ENCODE measurements at places on chromosomes 3 and 15.

DNA sequence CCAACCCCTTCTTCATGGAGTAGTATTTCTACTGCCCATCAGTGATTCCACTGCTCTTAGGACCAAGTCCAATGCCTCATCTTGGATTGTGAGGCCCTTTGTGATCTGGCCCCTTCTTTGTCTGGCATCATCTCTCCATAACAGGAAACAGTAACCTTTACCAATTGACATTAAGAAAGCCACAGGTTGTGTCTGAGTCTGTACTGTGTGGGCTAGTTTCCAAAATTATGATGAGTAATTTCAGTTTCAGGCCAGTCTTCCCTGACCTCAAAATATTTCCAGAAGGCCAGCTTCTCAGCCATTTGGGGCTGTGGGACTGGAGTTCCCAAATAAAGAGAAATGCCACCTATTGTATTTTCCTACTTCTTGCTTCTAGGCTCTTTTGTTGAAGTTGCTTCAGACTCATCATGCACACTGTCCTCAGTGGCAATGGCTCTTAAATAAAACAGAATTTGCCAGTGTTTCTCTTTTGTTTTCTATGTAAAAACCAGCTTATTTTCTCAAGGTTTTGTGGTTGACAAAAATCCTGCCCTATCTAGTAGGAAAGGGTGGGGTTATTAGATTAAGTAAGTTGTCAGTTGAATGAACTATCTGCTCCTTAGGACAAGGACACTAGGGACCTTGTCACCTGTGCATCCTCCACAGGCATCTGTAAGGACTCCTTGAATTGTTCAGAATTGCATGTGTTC lies 47.0 kb upstream of the ACKR4 start:
- no peak for DNase-seq

GRCh38 chr3:194082743-194083636 lies 53.0 kb upstream of the HES1 start:
- no peak for DNase-seq

GRCh38 chr15:28118531-28118930 lies 19.4 kb upstream of the OCA2 start:
- DNase-seq: no peak

DNA sequence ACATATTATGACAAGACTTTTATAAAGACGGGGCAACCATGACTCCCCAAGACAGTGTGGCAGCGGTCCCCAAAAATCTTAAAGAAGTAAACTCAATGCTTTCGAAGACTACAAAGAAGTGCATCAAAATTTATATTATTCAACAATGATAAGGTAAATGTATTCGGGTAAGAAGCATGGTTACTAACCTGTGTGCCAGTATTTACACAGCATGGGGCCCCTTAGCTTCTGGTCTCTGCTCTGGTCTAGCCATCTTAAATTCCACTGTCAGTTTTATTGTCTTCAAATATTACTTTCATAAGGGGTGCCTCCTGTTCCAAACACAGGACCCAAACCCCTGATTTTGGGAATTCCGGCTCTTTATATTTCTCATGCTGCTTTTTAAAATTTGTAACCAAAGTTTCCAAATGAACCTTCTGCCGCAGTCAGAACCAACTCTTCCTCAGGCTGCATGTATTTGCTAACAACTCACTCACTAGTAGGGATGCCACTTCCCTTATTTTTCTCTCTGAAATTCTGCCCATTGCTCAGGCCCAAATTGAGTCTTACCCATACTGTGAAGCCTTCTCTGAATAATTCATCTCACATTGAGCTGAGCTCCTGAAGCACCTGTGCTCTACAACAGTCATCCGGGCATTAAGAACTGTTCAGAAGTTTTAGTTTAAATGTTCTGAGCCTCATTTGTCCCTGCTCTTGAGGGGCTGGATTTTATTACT lies 1.2 kb downstream of the TTC23 start:
- no peak for DNase-seq

- no peak for DNase-seq
Observed at GRCh38 chr3:62669161-62669560, 206.1 kb downstream of the CADPS start.

GRCh38 chr3:116453666-116454346 lies 8.5 kb upstream of the LSAMP start:
- no peak for DNase-seq

GRCh38 chr3:185733980-185734724 lies 90.7 kb downstream of the IGF2BP2 start:
- DNase-seq: peak; percentile 71

DNA sequence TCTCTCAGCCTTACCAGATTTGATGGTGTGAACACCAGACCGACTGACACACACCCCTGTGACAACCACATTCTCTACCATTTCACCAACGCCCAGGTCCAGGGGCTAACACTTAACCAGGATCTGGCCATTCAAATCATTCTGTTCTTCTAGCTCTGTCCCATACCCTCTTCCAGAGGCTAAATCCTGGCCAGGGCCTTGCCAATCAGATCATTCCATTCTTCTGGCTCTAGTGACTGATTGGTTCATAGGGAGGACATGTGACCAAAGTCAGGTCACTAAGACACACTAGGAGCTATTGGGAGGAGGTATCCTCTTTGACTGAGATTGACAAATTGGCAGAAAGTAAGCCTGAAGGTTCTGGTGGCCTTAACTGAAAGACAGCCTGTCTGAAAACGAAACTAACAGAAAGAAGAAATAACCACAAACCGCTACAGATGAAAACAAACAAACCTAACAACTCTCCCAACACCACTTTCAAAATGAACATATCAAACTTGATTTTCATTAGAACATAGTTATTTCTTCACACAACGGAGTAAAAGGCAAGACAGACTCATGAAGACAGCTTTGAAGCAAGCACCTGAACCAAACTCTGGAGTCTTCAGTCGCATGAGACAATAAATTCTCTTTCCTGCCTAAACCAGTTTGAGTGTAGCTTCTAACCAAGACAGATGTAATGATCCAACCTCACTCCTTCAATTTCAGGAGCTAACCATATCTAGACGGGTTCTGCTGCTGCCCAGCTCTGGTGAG lies 68.5 kb downstream of the TRANK1 start:
- no peak for DNase-seq

DNA sequence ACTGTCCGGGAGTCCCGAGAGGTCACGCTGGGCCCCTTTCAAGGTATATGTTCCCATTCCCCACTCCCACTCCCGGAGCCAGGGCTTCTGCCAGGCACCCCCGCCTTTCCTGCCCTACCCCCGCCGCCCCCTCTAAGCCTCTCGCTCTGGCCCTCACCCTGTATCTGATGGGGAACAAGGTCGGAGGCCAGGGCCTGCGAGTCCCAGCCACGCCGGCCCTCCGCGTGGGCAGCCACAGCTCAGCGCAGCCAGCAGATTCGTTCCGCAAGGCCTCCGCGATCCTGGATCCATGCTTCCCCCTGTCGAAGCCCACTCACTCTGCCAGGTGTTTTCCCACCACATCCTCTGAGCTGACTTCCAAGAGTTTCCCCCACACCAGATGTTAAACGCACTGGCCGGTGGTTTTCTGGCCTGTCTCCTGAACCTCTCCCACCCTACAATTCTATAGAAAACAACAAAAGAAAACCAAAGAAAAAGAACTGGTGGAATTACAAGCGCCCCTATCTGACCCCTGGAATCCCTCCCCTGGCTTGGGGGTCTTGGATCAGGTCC lies 303.7 kb downstream of the NTRK3 start:
- no peak for DNase-seq

- no peak for DNase-seq
Observed at GRCh38 chr15:95215017-95215416, 983.7 kb downstream of the MCTP2 start.

DNA sequence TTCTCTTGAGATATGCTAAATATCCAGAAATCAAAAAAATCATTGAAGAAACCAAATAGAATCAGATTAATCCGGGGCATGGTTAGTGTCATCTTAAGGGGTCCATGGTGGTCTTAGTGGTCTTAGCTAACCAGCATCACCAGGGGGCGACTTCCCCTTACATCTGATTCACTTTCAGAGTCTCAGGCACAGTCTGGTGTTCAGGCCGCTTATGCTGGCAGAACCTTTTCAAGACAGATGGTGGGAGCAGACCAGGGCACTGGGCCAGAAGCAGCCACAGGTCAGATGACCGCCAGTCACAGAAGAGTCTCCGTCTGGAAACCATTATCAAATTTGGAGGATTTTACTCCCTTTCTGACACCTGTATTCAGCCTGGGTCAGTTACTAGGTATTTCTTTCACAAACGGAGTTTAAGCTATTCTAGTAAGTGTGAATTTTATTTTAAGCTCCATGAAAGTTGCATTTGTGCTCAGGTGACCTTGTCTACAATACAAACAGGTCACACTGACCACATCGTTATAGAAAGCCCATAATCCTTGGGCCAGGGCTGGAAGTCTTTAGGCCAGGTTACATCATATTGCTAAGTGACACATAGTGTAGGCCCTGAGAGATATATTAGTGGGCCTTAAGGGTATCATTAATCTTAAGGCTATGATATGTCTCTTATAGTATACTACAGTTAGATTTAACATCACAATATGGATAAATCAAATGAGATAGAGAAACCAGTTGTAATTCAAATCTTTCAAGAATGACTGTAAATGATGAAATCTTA lies 365.5 kb downstream of the GBE1 start:
- DNase-seq: no peak

DNA sequence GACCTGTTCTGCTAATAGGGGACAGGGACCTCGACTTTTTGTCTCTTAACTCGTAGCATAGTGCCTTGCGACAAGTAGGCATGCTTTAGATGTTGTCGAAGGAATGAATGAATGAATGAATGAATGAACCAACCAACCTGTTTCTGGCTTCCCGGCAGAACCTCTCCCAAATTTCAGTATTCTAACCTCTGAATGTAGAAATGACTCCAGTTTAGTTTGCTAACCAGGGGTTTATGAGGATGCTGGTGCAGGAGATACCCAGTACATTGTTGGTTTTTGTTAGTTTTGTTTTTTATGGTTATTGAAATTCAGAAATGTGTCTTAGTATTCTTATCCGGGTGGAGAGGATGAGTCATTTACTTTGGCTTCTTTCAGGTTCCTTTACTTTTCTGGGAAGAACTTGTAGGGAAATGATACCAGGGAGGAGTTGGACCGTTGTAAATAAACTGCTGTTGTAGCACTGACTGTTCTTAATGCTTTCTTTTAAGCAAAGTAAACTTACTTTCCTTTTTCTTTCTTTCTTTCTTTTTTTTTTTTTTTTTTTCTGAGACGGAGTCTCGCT lies 29.6 kb upstream of the EHHADH start:
- DNase-seq: no peak

DNA sequence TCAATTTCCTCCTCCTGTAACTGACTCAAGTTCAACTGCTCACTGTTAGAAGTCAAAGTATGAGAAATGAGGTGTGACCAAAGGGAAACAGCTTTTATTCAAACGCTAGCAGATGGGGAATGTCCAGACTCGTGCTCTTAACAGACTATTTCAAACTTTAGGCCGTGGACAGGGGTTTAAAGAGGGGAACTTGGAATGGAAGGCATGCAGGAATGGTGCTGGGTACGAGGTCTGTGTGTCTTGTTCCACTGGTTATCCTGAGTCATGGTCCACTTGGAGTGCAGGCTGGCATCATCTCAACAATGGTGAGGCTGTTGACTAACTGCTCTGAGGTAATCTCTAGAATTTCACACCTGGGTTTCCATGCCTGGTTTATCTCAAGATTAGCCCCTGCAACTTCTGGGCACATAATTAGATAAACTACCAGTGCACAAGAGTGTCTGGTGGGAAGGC lies 22.9 kb upstream of the DNAAF4 start:
- DNase-seq: peak; percentile 37

- peak; percentile 21 for DNase-seq
Observed at GRCh38 chr3:184040010-184040409, 8.5 kb downstream of the HTR3D start.

GRCh38 chr3:49171119-49171774 lies at the start of gene KLHDC8B:
TSS of gene KLHDC8B (plus strand) at chr3:49171598. CDS start at chr3:49172770, 1,172 bp downstream.
- no peak for DNase-seq

- no peak for DNase-seq
Observed at GRCh38 chr3:98811048-98811447, 47.9 kb downstream of the ST3GAL6 start.

DNA sequence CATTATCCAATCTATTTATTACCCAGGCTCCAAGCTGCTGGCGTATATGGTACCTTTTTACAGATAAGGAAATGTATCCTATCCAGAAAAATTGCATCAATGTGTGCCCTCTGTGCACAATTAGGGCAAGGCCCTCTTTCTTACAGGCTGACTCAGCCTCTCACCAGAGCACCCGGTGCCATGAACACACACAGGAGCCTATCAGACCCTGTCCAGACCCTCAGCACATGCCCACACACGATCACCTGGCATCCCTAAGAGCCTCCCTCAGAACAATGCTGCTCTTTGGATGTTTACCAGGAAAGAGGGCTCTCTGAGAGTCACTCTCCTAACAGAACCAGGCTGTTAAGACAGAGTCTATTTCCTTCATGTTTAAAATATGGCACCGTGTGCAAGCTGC lies 460.0 kb upstream of the TBL1XR1 start:
- DNase-seq: no peak

GRCh38 chr3:141797819-141798447 lies 34.7 kb downstream of the GRK7 start:
- no peak for DNase-seq

GRCh38 chr3:141360888-141361598 lies 7.3 kb upstream of the ZBTB38 start:
- peak; percentile 57 for DNase-seq

- DNase-seq: no peak
Observed at GRCh38 chr3:72385167-72385566, 463.1 kb downstream of the SHQ1 start.

DNA sequence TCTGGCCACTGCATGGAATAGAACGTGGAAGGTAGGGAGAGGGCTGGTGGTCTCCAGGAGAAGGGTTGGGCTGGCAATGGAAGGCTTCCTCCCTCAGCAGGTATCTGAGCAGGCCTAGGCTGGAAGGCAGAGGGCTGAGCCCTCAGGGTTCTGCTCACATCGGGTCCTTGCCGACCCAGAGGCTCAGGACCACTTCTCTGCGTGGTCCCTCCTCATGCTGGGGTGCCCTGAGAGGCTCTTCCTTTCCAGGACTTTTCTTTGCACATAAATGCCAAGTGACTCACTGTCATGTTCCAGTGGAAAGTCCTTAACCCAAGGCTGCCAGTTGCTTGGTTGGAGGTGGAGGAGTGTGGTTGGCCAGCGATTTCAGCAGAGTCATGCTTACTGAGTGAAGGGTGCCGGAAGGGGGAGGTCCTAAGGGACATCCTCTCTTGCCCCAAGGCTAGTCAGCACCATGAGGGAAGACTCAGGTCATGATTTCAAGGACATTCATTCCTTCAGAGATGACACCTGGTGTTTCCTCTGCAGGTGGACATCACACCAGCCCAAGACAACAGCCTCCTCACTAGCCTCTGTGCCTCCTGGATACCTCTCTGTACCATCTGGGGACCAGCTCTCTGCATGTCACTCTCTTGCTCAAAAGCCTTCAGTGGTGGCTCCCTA lies 8.2 kb downstream of the SLC6A6 start:
- DNase-seq: peak; percentile 93

Measured in RCC 7860 (cell line).